D721Med (cell line): ENCODE measurements at places on chromosomes 12 and 14.

GRCh38 chr12:132024758-132025157, 75.0 kb downstream of the EP400 start:
- no peak for DNase-seq

DNA sequence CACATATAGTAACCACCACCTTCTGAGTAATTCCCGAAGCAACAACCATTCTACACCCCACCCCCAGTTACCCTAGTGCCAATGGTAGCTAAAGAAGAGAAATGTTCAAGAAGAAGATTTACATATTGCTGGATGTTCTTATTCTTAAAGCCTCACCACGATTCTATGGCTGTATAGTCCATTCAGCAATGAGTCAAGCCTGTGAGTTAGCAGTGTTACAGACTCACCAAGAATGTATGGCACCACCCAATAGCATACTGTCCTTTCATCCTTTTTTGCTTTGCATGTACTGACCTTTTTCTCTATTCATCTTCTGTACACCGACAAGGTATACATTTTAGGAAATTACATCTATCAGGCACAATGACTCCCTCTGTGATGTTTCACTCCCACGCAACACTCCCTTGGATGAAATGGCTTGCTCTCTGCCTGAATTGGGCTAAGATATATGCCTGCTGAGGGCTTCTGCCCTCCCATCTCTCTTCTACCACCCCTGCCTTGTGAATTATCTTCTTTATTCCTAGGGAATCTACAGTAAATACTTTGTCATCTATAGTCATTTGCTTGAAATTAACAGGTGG, 945.8 kb downstream of the DIO2 start:
- DNase-seq, result no peak

DNA sequence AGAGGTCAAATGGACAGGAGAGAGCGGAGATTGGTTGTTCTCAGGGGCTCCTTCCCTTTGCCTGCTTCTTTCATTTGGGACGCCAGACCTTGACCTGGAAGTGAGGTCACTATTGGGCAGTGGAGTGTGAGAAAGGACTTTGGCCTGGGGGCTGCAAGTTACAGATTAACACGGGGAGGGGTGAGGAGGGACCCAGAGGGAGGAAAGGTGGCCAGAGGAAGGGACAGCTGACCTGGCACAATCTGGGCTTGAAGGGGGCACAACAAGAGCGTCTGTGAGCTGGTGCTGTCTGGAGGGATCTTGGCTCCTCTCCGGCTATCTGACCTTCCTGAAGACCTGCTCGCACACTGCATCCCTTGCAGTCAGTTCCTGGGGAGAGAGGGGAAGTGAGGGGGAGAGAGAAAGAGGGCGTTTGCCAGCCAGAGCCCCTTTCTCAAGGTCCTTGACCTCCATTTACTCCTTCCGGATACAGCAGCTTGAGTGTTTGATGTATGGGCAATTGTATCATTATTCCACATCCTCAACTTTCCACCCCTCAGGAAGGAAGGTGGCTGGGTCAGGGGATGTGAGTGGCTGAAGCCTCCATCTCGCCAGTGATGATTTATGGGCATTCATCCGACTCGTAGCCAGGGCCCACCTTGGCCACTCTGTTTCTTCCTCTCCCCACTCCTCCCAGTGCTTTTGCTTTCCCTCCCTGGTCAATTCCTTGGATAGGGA, 4.7 kb downstream of the RBP5 start:
- DNase-seq, result no peak

DNA sequence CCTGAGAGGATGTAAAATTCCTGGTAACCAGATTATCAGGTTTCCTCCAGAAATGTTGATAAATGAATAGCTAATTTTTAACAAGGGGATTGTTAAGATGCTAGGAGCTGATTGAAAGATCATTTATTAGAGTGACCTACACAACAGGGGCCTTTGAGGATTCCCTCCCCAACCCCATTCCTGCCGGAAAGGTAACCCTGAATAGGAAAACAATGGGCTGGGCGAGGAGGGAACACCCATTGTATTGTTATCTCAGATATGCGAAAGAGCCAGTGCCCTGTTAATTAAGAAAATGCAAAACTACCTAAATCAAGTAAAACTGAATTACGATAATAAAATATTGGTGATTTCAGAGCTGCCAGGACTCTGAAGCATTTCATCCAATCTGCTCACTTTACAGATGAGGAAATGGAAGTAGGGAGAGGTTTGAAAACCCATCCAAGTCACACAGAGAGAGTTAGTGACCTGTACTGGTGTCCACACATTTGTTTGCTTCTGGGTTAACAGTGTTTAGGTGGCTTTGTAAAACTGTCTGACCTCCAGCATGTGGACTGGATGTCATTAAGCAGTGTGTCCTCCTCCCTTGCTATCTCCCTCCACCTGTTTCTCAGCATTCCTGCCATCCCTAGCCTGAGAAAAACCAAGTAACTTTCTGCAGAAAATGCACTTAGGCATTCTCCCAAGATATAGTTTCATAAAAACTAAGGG, 214.8 kb downstream of the TTC6 start:
- DNase-seq, result no peak

- DNase-seq, result no peak
Measured at GRCh38 chr14:104477666-104478380, 101.7 kb upstream of the C14orf180 start.

DNA sequence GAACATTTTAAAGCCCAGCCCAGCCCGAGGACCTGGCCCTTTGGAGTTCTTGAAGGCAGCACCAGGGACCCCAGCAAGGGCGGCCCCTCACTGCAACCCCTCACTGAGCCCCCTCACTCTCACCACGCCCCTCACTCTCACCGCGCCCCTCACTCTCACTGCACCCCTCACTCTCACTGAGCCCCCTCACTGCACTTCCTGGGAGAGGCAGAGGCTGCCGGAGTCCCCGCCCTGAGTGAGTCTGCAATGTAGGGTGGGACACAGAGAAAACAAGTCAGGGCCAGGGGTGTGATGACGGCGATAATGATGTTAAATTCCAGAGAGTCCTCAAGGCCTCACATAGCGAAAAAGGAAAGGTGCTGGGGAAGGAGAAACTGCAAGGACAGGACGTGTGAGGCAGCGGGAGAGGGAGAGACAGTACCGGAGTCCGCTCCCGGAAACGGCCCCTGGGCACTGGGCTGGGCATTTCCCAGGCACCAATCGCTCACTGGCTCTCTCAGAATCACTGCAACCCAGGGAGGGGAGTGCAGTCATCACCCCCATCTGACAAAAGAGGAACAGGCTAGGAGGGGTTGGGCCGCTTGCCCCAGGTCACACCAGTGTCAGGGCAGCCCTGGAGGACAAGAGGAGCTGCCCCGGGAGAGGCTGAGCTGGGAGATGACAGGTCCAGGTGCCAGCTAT, 24.9 kb downstream of the CCDC88C start:
- DNase-seq, result no peak

DNA sequence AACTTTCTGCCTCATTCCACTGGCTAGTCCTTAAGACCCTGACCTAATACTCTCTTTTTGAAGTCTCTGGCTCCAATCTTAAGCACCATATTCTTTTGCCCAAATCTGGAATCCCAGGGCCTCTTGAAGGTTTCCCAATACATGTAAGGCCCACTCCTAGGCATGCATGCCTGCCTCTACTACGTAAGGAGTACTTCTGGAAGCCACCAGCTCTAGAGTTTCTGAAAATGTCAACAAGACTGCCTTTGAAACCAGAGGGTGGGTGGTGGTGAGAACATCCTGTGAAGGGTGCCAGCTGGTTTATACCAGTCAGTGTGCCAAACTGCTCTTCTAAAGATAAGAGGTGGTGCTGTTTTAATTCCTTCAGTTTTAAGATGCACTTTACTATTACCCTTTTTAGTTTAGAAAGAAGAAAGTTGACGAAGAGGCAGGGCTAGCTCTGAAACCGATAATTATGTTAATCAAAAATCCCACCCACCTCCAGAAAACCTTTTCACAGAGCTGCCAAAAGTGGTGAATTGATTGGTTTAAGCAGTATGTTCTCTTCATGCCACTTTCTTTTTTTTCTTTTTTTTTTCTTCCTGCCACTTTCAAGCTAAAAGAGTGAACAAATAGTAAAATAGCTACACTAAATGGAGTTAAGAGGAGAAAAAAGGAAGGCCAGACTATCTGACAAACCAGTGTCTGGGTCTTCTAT, 8.7 kb upstream of the WDR89 start:
- no peak for DNase-seq
